H7 (cell line): ENCODE measurements at places on chromosomes 12 and 14.

GRCh38 chr12:107373238-107373809 is 280.0 kb upstream of the CRY1 start:
- no peak for DNase-seq

- no peak for DNase-seq
Observed at GRCh38 chr12:89959179-89959578, 250.5 kb upstream of the ATP2B1 start.

- no peak for DNase-seq
Observed at GRCh38 chr12:17975763-17976162, 114.2 kb downstream of the RERGL start.

GRCh38 chr14:103656031-103656755 is 27.2 kb downstream of the KLC1 start:
- no peak for DNase-seq

DNA sequence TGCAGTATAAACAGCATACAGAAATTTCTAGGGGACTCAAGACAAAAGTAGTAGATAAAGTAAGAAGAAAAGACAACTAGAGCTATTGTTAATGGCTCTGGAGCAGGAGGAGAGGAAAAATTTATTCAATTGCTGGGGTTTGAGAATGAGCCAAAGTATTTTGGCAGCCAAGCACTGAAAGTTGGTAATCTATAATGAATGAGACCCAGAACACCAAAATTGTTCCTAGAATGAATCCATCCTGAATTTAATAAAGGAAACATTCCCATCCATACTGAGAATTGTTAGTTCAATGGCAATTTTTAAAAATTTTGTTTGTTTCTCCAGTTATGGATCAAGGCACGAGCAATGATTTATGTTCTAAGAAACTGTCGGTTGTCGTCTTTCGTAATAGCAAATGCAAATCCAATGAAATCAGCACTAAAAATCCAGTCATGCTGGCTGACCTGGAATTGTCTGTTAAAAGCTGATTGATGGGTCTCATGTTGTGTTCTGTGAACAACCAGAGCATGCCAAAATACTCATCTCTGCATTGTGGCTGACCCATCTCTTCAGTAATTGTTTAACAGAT is 170.9 kb upstream of the LMNTD1 start:
- no peak for DNase-seq

- no peak for DNase-seq
Observed at GRCh38 chr14:75871181-75871880, 110.5 kb downstream of the TGFB3 start.
